ENCODE measurements at places on chromosomes 1 and 21. TPM values are rescaled to one million over a fixed set of nuclear protein-coding genes. Genes with fewer than 3 reads are reported as not detected.
A peak's percentile ranks its signal among the peaks of the same experiment; 100 is the strongest.

DNA sequence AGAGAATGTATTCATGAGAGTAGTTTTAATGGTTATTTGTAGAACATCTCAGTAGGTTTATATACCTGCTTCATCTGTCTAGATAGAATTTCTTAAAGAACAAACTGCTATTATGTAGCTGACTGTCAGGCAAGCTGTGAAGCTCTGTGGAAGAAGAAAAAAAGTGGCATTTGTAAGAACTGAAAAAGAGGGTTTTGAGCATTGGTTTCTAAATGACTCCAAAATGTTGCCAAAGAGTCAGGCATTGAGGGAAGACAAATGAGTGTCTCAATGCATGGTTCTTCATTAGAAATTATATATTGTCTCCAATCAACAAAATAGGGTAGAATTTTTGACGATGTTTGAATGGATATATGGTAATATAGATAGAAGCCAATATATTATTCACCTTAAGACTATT lies 1276.1 kb downstream of the KCNT2 start:
- no peak for DNase-seq

DNA sequence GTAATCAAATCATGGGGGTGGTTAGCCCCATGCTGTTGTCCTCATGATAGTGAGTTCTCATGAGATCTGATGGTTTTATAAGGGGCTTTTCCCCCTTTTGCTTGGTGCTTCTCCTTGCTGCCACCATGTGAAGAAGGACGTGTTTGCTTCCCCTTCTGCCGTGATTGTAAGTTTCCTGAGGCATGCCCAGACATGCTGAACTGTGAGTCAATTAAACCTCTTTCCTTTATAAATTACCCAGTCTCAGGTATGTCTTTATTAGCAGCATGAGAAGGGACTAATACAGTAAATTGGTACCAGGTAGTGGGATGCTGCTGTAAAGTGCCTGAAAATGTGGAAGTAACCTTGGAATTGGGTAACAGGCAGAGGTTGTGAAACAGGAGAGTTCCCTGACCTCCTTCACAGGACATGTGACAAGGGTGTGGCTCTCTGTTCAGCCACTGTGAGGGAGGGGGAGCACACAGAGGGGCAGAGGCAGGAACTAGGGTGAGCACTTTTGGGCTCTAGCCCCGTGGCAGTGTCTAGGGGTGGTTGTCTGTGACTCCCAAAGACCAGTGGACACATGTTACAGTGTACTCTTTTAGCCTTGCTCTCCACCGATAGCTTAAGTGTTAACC lies 105.3 kb downstream of the BACH1 start:
- DNase-seq, result no peak

GRCh38 chr1:203693721-203694120 lies 67.1 kb downstream of the ATP2B4 start:
- DNase-seq, result peak; percentile 57

- peak; percentile 71 for DNase-seq
These were observed 3.6 kb downstream of the SKI start for GRCh38 chr1:2231532-2232254.

DNA sequence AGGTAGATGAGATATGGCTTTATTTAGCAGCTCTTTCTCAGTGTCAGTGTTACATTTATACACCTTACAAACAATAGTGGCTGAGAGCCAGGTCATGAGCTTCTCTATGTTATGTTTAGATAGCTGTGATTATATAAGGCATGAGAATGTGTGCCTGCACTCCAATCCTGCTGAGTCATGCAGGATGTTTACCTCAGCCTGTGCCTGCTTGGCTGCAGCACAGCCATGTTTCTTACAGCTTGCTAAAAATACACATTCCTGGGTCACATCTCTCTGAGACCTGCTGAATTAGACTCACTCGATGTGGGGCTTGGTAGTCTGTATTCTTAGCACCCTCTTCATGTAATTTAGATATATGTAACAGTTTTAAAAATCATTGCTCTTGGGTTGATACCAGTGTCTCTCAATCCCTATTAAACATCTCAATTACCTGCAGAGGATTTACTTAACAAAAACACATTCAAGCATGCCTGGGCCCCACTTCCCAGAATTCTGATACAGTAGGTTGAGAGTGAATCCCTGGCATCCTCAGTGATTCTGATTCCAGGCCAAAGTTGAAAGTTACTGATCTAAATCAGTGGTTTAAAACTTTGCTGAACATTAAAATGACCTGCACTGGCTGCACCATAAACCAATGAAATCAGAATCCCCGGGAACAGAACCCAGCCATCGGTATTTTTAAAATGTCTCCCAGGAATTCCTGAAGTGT lies 107.5 kb downstream of the GDAP2 start:
- peak; percentile 45 for DNase-seq

DNA sequence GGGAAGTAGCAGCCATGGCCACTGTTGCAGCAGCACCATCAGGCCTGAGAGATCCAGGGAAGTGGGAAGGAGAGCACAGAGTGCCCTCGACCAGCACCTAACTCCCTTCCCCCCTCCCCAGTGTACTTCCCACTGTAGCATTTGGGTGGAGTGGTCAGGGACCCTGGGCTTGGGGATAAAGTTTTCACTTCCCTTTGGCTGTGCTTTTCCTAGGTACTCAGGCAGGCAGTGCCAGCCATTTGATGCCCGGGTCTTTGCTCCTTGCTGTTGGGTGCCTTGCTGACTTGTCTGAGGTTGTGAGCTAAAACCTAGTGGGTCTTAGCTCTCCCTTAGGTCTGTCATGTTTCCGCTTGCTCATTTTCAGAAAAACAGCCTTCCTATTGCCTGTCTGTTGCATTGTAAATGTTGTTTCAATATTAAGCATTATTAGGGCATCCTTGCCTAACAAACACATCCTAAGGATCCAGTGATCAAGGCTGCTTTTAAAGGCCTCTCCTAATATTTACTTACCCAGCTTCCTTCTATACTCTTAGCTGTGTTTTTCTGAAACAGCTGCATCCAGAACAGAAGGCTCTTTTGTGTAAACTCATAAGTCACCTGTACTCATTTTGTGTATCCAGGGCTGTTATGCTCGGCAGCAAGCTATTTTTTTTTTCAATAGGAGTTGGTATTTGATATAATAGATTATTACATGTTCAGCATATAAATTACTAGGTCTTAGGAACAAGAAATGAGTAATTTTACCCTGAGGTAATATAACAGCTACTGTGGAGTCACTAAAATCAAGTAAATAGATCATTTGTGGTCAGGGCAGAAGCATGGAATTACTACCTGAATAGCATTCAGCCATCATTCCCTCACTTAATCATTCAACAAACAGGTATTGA lies 418.6 kb upstream of the PROX1 start:
- DNase-seq, result no peak

Gene ADAMTS1
- 13.4 TPM for total RNA-seq

Gene RGS5
- total RNA-seq, result 26.2 TPM

All from muscle of leg (tissue), 16 donors.